Muscle of leg (tissue), 16 donors: ENCODE measurements at places on chromosomes 11 and 22. TPM values are rescaled to one million over a fixed set of nuclear protein-coding genes. Genes with fewer than 3 reads are reported as not detected.

GRCh38 chr22:37202716-37203115 is 9.6 kb downstream of the SSTR3 start:
- no peak overlapping the region for H3K4me3 ChIP-seq
- H3K4me1 ChIP-seq, result peaks cover 12% of the 10 kb centered on the region
- H3K27me3 ChIP-seq, result no peaks in the 10 kb centered on the region

DNA sequence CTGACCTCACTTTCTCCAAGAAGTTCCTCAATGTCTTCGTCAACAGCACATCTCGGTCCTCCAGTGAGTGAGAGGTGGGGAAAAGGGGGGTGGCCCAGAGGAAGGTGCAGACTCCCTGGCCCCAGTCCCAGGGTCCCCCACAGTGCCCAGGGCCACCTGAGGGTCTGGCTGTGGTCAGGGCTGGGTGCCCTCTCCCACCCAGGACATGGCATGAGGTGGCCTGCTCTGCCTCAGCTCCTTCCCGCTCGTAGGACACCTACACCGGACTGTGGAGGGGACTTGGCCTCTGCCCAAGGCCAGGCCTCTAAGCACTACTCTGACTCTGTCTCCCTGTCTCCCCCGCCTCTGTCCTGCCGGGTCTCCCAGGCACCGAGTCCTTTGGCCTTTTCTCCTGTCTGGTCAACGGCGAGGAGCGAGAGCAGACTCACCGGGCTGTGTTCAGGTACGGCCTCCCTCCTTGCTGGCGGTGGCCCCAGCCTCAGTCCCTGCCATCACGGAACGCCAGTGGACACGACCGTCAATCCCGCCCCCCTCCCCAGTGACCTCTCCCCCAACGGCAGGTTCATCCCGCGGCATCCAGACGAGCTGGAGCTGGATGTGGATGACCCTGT is 4.5 kb downstream of the MAPK8IP2 start:
- no peak overlapping the region for H3K27ac ChIP-seq
- no peak for DNase-seq
- H3K27me3 ChIP-seq, result peaks cover 73% of the 10 kb centered on the region
- H3K36me3 ChIP-seq, result no peaks in the 10 kb centered on the region
- no peaks in the 10 kb centered on the region for H3K4me1 ChIP-seq

GRCh38 chr22:38406617-38407016 is 48.4 kb downstream of the KCNJ4 start:
- no peak for DNase-seq
- no peak overlapping the region for H3K27ac ChIP-seq
- H3K4me3 ChIP-seq, result no peak overlapping the region

DNA sequence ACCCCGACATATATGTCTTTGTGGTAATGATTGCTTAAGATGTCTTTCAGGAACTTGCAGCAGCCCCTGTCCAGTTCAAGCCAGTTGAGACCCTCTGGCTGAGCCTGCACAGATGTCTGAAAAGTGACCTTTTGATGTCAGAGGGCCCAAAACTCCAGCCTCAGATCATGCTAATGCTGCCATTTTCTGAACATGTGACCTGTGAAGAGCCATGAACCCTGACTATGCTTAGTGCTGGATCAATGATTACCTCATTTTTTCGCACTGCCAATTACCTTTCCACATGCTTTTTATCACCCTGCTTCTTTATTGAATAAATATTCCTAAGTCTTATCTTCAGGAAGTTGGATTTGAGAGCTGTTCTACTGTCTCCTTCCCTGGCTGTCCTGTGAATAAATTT is 6.9 kb upstream of the CYP2R1 start:
- H3K4me3 ChIP-seq, result no peak overlapping the region
- H3K27ac ChIP-seq, result no peak overlapping the region
- no peaks in the 10 kb centered on the region for H3K4me1 ChIP-seq
- no peaks in the 10 kb centered on the region for H3K27me3 ChIP-seq
- DNase-seq, result no peak
- no peaks in the 10 kb centered on the region for H3K36me3 ChIP-seq

- no peak for DNase-seq
- no peak overlapping the region for H3K4me3 ChIP-seq
- no peaks in the 10 kb centered on the region for H3K4me1 ChIP-seq
Measured at GRCh38 chr11:115632061-115632460, 127.8 kb upstream of the CADM1 start.

DNA sequence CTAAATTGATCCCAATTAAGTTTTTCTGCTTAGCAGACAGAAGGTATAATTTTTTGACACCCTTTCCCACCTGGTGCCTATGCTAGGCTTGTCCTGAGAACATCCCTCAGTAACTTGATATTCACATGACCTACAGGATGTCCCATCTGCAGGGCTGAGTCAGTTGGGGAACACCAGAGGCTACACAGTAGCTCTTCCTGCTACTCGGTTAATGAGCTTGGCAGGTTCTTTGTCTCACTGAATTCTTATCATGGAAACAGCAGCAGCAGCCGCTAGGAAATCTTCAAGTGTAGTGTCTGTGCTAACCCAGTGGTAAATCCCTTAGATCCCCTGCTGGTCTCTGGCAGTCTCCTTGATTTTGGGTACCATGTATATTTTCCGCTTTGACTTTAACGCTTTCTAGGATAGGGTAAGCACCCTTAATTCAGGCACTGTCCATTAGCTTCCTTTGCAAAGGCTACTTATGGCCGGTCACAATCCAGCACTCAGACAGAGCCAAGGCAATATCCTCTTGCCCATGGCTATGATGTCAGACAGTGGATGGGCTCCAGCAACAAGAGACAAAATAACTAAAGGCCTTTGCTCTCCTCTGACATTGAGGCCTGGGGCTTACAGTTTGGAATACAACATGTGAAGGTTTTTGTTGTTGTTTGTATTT is 8.5 kb downstream of the MRPL16 start:
- H3K27me3 ChIP-seq, result no peaks in the 10 kb centered on the region
- peaks cover 24% of the 10 kb centered on the region for H3K36me3 ChIP-seq
- peak overlapping the region; percentile 72 for H3K27ac ChIP-seq
- no peak overlapping the region for H3K4me3 ChIP-seq
- H3K4me1 ChIP-seq, result no peaks in the 10 kb centered on the region
- DNase-seq, result peak; percentile 73

The LSP1 gene
- 43.4 TPM for total RNA-seq

DNA sequence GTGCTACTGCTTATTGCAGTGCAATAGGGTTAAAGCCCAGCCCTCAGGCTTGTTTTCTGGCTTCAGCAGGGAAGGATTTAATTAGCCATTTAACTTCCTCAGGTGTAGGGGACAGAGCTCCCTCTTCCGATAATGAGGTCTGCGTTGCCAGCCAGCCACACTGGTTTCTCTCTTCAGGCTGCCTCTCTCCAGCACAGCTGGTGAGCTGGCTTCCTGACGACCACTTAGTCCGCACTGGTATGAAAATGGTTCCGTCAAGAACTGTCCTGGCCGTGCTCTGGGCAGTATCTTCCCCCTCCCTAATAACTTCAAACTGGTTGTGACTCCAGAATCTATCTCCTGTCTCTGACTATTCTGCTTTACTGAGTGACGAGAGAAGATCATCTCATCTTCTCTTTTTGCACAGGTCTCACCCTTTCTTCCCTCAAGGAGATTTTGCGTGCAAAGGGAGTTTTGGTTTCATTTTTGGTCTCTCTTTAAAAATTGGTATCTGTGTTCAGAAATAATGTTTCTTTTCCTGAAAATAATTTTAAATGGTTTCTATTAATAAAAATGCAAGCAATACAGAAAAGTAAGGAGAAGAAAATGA is 49.2 kb downstream of the CNTN5 start:
- DNase-seq, result peak; percentile 49
- H3K27me3 ChIP-seq, result no peaks in the 10 kb centered on the region
- H3K4me3 ChIP-seq, result peak overlapping the region; percentile 40
- no peaks in the 10 kb centered on the region for H3K36me3 ChIP-seq
- peak overlapping the region; percentile 48 for H3K27ac ChIP-seq
- H3K4me1 ChIP-seq, result peaks cover 2% of the 10 kb centered on the region

The UBQLNL gene
- 0.18 TPM for total RNA-seq

DNA sequence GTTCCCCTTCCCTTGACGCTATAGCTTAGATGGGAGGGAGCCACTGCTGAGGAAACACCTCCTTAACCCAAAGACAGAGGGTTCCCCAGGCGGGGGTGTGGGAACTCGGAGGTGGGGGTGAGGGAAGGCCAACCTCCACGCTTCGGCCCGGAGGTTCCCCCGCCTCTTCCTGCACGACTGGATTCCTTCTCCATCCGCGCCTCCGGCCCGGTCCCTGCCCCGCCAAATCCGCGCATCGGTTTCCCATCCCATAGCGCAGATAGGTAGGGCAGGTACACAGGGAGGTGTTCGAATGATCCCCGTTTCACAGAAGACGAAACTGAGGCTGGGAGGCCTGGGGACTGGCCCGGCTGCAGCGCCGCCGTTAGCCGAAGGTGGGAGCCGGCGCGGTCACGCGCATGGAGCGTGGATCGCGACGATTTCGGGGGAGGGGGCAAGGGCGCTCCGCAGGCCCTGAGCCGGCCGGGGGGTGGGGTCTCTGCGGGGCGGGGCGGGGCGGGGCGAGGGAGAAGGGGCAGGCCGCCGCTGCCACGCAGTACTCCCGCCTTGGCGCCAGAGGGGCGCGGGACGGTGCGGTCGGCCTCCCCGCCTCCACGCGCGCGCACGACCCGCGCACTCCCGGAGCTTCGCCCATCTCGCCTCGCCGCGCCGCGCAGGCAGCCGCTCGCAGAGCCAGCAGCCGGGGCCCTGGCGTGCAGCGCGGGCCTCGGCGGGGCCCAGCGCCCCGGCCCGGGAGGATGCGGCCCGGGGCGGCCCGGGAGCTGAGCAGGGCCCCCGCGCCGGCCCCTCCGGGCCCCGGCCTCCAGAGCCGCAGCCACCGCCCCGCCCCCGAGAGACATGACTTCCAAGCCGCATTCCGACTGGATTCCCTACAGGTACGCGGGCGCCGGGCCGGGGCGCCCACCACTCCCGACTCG is at the start of gene TUB:
TSS of gene TUB (plus strand) at position 538 of the 917 bp plus-strand sequence. CDS start at position 838, 300 bp downstream.
- peak within 1 kb of the TSS; percentile 63 for H3K4me3 ChIP-seq
- H3K27me3 ChIP-seq, result peaks cover 24% of the 10 kb centered on the region
- peak within 1 kb of the TSS; percentile 51 for H3K27ac ChIP-seq
- H3K4me1 ChIP-seq, result peaks cover 37% of the 10 kb centered on the region
- DNase-seq, result peak; percentile 77
- H3K36me3 ChIP-seq, result no peaks in the 10 kb centered on the region

The OR2D2 gene
- not detected for total RNA-seq

The SLC5A4 gene
- total RNA-seq, result 0.49 TPM

DNA sequence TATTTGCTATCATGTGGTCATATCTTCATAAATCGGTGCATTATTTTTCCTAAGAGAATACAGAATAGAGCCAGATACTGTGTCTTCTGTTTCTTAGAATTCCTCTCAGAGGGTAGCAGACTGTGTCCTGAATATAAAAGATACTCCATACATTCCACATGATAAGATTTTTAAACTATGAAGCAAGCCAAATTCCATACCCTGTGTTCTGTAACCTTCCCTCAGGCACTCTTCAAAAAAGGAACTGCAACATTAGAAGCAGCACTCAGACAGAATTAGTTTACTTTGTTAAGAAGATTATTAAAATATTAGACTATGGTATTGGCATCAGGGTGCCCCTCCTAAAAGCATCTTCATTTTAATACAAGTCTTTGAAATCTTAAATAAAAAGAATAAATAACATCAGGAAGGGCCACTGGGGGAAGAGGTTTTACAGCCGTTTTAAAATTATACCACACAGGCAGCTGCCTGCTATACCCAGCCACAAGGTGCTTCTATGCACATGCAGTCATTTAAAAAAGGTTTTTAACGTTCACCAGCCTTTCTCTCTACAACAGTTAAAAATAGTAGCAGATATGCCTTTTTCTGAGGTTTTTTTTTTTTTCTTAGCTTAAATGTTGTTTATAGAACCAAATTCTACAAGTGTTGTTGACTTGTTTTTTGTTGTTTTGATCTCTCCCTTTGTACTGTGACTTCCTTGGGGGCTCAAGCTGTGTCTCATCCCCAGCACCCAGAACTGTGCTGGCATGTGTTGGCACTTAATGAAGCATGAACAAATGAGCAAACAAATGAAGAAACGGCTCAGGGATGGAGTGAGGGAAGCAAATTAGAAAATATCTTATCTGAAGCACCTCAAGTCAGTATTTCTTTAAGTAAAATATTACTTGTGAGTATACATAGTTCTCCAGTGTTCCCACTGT is 54.7 kb upstream of the CCDC89 start:
- H3K4me1 ChIP-seq, result peaks cover 2% of the 10 kb centered on the region
- no peaks in the 10 kb centered on the region for H3K27me3 ChIP-seq
- no peak for DNase-seq
- H3K36me3 ChIP-seq, result no peaks in the 10 kb centered on the region

GRCh38 chr11:8641332-8641731 is 41.1 kb downstream of the TRIM66 start:
- no peak for DNase-seq
- no peaks in the 10 kb centered on the region for H3K27me3 ChIP-seq
- peaks cover 43% of the 10 kb centered on the region for H3K36me3 ChIP-seq
- no peak overlapping the region for H3K27ac ChIP-seq
- no peak overlapping the region for H3K4me3 ChIP-seq
- no peaks in the 10 kb centered on the region for H3K4me1 ChIP-seq

GRCh38 chr22:31730344-31730711 is 19.6 kb downstream of the PRR14L start:
- no peak overlapping the region for H3K27ac ChIP-seq
- H3K4me1 ChIP-seq, result peaks cover 4% of the 10 kb centered on the region

The SHANK3 gene
- 4.3 TPM for total RNA-seq

The TRIM49 gene
- total RNA-seq, result not detected

- H3K36me3 ChIP-seq, result no peaks in the 10 kb centered on the region
- DNase-seq, result peak; percentile 79
- H3K27me3 ChIP-seq, result peaks cover 26% of the 10 kb centered on the region
- H3K27ac ChIP-seq, result no peak overlapping the region
Measured at GRCh38 chr11:119589001-119589400, 140.0 kb downstream of the NECTIN1 start.

The ZBTB16 gene
- total RNA-seq, result 10.0 TPM

DNA sequence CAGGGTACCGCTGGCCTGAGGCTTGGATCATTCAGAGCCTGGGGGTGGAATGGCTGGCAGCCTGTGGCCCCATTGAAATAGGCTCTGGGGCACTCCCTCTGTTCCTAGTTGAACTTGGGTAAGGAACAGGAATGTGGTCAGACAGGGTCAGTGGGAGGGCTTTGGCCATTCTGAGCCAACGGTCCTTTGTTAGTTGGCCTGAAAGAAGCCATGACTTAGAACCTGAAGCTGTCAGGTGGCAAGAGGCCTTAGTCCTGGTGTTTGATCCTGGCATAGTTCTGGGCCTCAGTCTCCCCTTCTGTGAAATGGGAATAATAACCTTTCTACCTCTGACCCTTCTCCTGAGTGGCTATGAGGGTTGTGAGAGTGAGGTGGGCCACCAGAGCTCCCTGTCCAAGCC is 8.3 kb downstream of the PGAP2 start:
- H3K4me3 ChIP-seq, result no peak overlapping the region
- peaks cover 10% of the 10 kb centered on the region for H3K36me3 ChIP-seq
- no peaks in the 10 kb centered on the region for H3K27me3 ChIP-seq
- H3K4me1 ChIP-seq, result no peaks in the 10 kb centered on the region
- H3K27ac ChIP-seq, result no peak overlapping the region

The ANGPTL5 gene
- 9.4 TPM for total RNA-seq

- H3K27ac ChIP-seq, result peak overlapping the region; percentile 95
- H3K27me3 ChIP-seq, result no peaks in the 10 kb centered on the region
- DNase-seq, result peak; percentile 96
- no peaks in the 10 kb centered on the region for H3K36me3 ChIP-seq
- H3K4me1 ChIP-seq, result no peaks in the 10 kb centered on the region
Measured at GRCh38 chr11:59550368-59550841, 39.1 kb downstream of the OR4D9 start.

- H3K4me3 ChIP-seq, result no peak overlapping the region
- no peaks in the 10 kb centered on the region for H3K27me3 ChIP-seq
- DNase-seq, result no peak
- no peaks in the 10 kb centered on the region for H3K4me1 ChIP-seq
- H3K36me3 ChIP-seq, result no peaks in the 10 kb centered on the region
Measured at GRCh38 chr11:129785383-129786111, 30.1 kb upstream of the TMEM45B start.

The GGTLC2 gene
- not detected for total RNA-seq

- no peak overlapping the region for H3K27ac ChIP-seq
- H3K36me3 ChIP-seq, result peaks cover 33% of the 10 kb centered on the region
- no peak for DNase-seq
- peaks cover 39% of the 10 kb centered on the region for H3K4me1 ChIP-seq
Measured at GRCh38 chr22:25760294-25760693, 18.3 kb downstream of the MYO18B start.
